ENCODE measurements at places on chromosomes 6 and 20.

- no peak overlapping the region for H3K27ac ChIP-seq
- H3K4me3 ChIP-seq = no peak overlapping the region
- H3K4me1 ChIP-seq = no peaks in the 10 kb centered on the region
- DNase-seq = no peak
- no peaks in the 10 kb centered on the region for H3K36me3 ChIP-seq
- no peaks in the 10 kb centered on the region for H3K27me3 ChIP-seq
Measured at GRCh38 chr6:7163661-7164071, 55.9 kb downstream of the RREB1 start.

DNA sequence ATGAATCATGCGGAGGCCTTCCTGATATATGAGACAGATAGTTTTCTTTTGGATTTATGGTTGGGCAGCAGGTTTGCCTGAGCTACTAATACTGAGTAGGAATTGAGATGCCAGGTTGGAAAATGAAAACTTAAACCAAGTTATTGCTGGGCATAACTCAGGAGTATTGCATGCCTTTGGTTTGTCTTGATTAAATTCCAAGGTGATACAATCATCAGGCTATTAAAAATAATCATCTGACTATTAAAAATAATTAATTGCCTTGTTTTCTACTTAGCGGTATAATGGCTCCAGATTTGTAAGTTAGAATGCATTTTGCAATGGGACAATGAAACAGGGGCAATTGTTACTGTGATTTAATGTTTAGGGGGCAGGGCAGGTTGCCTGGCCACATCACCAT, 15.5 kb upstream of the RNF144B start:
- H3K4me1 ChIP-seq = no peaks in the 10 kb centered on the region
- H3K36me3 ChIP-seq = no peaks in the 10 kb centered on the region
- H3K27me3 ChIP-seq = no peaks in the 10 kb centered on the region
- H3K4me3 ChIP-seq = no peak overlapping the region

GRCh38 chr20:58044286-58044685, 184.2 kb downstream of the ANKRD60 start:
- no peak overlapping the region for H3K4me3 ChIP-seq
- no peaks in the 10 kb centered on the region for H3K36me3 ChIP-seq
- H3K27me3 ChIP-seq = no peaks in the 10 kb centered on the region
- H3K4me1 ChIP-seq = no peaks in the 10 kb centered on the region

- DNase-seq = no peak
- H3K36me3 ChIP-seq = no peaks in the 10 kb centered on the region
- H3K4me1 ChIP-seq = no peaks in the 10 kb centered on the region
- H3K4me3 ChIP-seq = no peak overlapping the region
Measured at GRCh38 chr6:8579372-8579771, 144.0 kb upstream of the SLC35B3 start.

DNA sequence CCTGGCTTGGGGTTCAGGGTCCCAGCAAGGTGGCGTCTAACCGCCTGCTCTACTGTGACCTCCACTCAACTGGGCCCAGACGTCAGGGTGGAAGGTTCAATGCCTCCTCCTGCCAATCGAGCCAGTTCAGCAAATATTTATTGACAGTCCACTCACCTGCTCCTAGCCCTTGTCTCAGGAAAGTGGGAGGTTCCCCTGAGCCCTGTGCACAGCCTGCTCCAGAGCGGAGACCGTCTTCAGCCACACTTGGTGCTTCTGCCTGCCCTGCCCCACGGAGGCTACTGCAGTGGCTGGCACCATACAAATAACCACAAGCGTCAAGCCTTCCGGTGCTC, 6.1 kb downstream of the CCDC167 start:
- peaks cover 39% of the 10 kb centered on the region for H3K4me1 ChIP-seq
- DNase-seq = no peak
- no peaks in the 10 kb centered on the region for H3K27me3 ChIP-seq
- H3K36me3 ChIP-seq = no peaks in the 10 kb centered on the region

Measured in natural killer cell (primary cell).